Stimulated activated CD4-positive, alpha-beta T cell treated with anti-CD3 and anti-CD28 coated beads, Interleukin-1b, Interleukin-23, amount 100 ng/mL, for 1 hour (primary cell): ENCODE measurements at places on chromosomes 7 and 10.

GRCh38 chr7:109479388-109479787 lies 909.7 kb downstream of the DNAJB9 start:
- no peak for DNase-seq

GRCh38 chr7:158030566-158030965 lies 557.1 kb downstream of the PTPRN2 start:
- no peak for DNase-seq

GRCh38 chr10:106652279-106652678 lies 512.2 kb downstream of the SORCS1 start:
- DNase-seq = no peak

DNA sequence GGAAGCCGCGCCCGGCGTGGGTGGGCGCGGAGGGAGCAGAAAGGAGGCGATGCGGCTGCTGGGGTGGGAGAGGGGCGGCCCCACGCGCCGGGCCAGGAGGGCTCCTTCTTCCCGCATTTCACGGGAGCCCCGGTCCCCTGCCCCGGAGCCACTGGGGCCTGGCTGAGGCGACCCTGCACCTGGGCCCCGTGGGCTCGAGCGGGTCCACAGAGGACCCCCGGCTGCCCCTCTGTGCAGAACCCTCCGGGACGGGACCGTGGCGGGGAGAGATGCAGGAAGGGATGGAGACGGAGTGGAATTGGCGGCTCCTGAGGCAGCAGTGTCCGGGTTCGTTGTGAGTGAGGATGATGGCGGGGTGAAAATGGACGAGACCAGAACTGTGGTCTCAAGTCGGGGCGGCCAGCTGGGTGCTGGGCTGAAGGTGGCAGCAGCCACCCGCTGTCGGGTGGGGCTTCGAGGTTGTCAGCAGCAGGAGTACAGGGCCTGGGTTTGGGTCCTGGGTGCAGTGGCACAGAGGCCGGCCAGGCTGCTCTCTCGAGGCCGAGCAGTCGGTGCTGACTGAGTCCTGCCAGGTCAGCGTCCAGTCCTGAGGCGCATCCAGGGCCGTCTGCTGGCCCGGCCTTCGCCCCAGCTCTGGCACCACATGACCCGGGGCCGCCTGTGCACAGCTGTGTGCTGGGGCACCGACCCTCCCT lies 80.4 kb downstream of the VIPR2 start:
- no peak for DNase-seq

DNA sequence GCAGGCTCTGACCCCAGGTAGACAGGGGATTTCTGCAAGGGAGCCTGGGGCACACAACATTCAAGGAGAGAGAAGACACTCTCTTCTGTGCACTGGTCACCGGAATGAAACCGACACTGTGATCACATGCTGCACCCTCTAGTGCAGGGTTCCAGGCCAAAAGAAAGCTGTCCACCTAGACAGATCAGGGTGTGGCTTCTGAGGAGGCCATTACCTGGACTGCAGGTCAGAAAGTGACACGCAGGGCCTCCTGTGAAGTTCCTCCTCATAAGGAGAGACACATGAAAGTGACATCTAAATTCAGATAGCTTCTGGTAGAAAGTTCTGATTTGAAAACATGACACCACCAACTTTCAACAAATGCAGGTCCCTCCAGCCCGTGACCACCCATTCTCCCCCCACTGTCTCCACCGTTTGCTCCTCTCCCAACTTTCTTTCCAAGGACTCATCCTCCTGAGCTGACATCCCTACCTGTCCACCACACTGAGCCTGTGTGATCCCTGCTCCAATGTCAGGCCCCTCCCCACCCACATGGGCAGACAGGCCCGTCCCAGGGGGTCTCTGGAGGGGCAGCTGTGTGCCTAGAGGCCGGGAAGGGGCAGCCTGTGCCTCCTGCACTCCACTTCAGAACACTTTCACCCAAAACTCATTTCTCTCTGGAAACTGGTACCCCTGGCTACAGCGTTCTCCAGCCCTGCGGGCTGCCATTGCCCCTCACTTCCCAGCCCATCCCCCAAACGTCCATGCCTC lies 198.0 kb downstream of the TNS3 start:
- no peak for DNase-seq

GRCh38 chr7:20089431-20089830 lies 127.8 kb downstream of the MACC1 start:
- no peak for DNase-seq

- DNase-seq = no peak
These were observed 51.8 kb downstream of the TACC2 start for GRCh38 chr10:122040786-122041185.
